ENCODE measurements at places on chromosomes 6 and 20.

DNA sequence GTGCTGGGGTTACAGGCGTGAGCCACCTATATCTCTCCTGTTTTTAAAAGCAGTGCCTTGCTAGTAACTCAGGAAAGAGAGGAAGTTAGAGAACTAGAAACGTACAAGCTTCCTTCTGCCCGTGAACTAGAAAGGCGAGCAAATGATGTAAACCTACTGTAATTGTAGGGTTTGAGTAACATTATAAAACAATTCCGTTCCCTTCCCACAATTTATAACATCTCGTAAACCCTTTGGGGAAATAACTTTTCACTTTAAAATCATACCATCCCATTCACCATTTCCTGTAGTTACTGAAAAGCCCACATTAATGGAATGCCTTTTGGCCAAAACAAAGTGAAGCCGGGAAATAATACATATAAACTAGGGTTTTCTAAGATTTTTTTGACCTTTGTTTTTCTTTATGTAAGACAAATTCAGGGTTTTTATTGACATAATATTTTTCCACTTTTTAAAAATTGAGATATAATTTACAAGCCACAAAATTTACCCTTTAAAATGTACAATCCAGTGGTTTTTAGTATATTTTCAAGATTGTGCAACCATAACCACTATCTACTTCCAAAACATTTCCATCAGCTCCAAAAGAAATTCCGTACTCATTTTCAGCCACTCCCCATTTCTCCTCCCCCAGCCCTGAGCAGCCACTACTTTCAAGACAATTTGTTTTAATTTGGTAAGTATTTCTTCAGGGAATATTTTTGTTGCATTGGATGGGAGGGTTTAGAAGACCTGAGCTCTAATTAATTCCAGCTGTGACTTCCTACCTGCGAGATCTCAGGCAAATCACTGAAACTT lies 175.1 kb upstream of the PDE10A start:
- DNase-seq: no peak

GRCh38 chr6:170210026-170210390 lies 80.9 kb downstream of the DLL1 start:
- DNase-seq: no peak

GRCh38 chr6:73704260-73704659 lies 8.3 kb downstream of the CD109 start:
- DNase-seq: no peak

DNA sequence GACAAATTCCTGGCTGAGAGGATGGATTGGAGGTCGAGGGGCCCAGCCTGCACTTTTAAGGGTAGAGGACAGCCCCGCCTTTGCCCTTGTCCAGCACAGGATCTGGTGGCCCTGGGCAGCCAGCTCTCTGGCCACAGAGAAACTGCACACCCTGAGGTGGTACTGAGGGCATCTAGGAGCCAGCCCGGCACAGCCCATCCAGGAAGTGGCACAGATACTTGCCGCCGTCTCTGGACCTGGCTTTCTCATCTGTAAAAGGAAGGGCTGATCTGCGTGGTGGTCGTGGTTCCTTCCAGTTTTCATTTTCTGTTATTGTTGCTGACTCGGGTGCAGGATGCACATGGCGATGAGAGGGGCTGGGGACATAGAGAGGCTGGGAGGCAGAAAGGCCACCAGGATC lies 16.0 kb upstream of the SLC22A7 start:
- DNase-seq: no peak

DNA sequence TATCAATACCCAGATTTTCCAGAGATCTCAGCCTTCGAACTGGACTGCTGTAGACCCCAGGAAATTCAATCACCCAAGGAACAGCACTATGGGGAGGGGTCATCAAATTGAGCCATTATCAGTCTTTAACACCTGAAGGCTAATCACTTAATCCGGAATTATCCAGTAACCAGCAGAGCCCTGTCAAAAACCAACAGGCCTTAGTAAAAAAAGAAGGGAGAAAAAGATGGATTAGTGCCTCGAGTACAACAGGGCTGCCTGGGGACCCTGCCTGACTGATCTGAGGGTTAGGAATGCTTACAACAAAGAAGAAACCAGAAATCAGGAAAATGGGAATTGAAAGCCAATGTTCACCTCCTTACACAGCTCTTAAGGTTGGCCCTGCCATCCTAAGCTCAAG lies 7.6 kb downstream of the RRAGD start:
- DNase-seq: no peak
